Panc1 (cell line): ENCODE measurements at places on chromosomes 2 and 18.
A peak's percentile ranks its signal among the peaks of the same experiment; 100 is the strongest.

GRCh38 chr18:10416065-10416464 lies 38.4 kb upstream of the APCDD1 start:
- H3K36me3 ChIP-seq, result no peaks in the 10 kb centered on the region
- H3K4me1 ChIP-seq, result no peaks in the 10 kb centered on the region
- no peak overlapping the region for H3K4me3 ChIP-seq
- DNase-seq, result no peak
- H3K27ac ChIP-seq, result no peak overlapping the region
- H3K27me3 ChIP-seq, result no peaks in the 10 kb centered on the region; the same call in 1 of the 2 replicates

GRCh38 chr2:64104933-64105332 lies 39.3 kb downstream of the PELI1 start:
- no peak overlapping the region for H3K27ac ChIP-seq
- no peaks in the 10 kb centered on the region for H3K36me3 ChIP-seq
- no peak overlapping the region for H3K4me3 ChIP-seq

DNA sequence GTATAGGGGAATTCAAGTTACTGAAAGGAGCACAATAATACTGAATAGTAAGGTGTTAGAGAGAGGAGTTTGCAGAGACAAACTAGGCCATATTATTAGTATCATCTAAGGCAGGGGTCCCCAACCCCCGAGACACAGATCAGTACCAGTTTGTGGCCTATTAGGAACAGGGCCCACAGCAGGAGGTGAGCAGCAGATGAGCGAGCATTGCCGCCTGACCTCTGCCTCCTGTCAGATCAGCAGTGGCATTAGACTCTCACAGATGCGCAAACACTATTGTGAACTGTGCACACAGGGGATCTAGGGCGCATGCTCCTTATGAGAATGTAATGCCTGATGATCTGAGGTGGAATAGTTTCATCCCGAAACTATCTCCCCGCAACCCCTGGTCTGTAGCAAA lies 41.8 kb upstream of the TMEM200C start:
- no peaks in the 10 kb centered on the region for H3K4me1 ChIP-seq
- no peaks in the 10 kb centered on the region for H3K27me3 ChIP-seq
- H3K36me3 ChIP-seq, result no peaks in the 10 kb centered on the region
- no peak overlapping the region for H3K4me3 ChIP-seq
- no peak for DNase-seq

DNA sequence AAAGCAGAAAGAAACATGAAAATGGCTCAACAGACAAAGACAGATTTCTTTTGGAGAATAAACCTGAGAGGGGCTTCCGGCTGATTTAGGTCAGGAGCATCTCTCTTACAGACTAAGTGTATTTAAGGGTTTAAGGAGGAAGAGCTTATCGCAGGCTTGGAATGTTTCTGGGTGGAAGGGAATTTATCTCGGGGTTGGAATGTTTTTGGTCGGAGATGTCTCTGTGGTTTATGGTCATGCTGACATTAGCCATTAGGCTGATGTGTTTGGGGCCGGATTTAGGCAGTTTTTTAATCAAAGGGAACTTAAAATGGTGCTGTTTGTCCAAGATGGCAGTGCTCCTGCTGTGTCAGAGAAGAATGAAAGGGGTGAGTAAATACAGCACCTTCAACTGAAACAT lies 14.4 kb upstream of the PSMA8 start:
- no peaks in the 10 kb centered on the region for H3K27me3 ChIP-seq
- H3K4me1 ChIP-seq, result no peaks in the 10 kb centered on the region
- H3K4me3 ChIP-seq, result no peak overlapping the region
- DNase-seq, result no peak
- H3K36me3 ChIP-seq, result no peaks in the 10 kb centered on the region

GRCh38 chr2:119295688-119296375 lies 70.8 kb downstream of the C2orf76 start:
- no peaks in the 10 kb centered on the region for H3K27me3 ChIP-seq
- no peak overlapping the region for H3K27ac ChIP-seq
- H3K36me3 ChIP-seq, result no peaks in the 10 kb centered on the region
- H3K4me3 ChIP-seq, result no peak overlapping the region
- H3K4me1 ChIP-seq, result peaks cover 3% of the 10 kb centered on the region; the same call in 1 of the 2 replicates

GRCh38 chr2:195543902-195544894 lies 112.8 kb upstream of the SLC39A10 start:
- H3K36me3 ChIP-seq, result no peaks in the 10 kb centered on the region
- peak overlapping the region; percentile 45; the same call in 1 of the 2 replicates for H3K27ac ChIP-seq
- no peaks in the 10 kb centered on the region for H3K27me3 ChIP-seq

GRCh38 chr2:135600915-135601314 lies 69.6 kb downstream of the R3HDM1 start:
- H3K4me1 ChIP-seq, result no peaks in the 10 kb centered on the region
- H3K36me3 ChIP-seq, result peaks cover 4% of the 10 kb centered on the region; the same call in 1 of the 2 replicates
- no peaks in the 10 kb centered on the region for H3K27me3 ChIP-seq

DNA sequence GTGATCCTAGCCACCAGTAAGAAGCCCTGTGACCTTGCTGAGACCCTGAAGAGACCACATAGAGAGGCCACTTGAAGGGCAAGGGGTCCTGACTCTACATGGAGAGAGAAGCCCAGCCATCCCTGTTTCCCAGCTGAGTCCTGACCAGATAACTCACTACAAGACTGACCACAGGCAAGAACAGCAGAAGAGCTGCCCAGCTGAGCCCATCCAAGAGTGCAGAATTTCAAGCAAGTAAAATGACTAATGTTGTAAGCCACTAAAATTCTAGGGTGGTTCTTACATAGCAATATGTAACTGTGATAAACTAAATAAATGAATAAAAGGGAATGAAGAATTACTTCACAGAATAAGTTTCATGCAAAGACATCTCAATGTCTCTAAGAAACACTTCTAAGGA lies 58.4 kb upstream of the WIPF1 start:
- no peaks in the 10 kb centered on the region for H3K36me3 ChIP-seq
- H3K27me3 ChIP-seq, result no peaks in the 10 kb centered on the region

DNA sequence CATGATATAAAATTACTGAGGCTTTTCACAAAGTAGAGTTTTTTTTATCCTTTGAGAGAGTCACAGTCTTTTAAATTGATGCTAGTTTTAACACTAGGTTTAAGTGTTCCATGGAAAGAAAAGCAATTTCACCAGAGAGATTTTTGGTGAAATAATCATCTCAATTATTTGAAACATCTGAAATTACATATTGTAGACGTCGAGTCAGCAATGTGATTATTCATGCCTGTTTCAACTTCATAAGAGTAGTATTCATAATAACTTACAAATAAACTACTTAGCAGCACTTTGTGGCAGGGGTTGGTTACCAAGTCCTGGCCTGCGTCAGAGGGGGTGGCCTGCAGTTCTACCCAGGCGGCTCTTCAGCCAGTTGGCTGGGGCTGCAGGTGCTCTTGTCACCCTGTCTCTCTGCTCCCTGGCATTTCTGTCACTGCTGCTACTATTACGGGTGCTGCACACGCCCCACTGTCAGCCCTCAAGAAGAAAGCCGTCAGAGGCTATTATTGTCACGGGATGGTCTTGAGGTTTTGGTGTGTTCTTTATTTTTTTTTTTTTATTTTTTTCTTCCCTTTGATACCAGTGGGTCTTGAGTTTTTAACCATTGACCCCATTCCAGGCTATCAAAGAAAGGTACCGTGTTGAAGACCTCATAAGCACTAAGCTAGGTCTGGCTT lies 50.4 kb downstream of the MALT1 start:
- H3K4me3 ChIP-seq, result no peak overlapping the region
- no peak for DNase-seq
- H3K36me3 ChIP-seq, result no peaks in the 10 kb centered on the region; the same call in 1 of the 2 replicates

DNA sequence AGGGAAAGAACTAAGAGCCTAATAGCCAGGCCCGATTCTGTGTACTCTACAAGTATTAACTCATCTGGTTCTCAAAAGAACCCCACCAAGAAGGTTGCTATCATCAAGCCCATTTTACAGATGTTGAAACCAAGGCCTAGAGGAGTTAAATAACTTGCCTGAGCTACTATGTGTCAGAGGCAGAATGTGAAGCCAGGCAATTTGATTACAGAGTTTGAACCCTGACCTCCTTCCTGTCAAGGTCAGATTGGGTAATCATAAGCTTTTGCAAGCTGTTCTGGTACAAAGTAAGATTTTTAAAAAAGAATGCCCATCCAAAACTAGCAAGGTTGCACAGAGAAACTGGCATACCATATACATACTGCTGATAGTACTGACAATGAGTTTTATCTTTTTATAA lies 227.1 kb downstream of the HAUS1 start:
- H3K4me1 ChIP-seq, result no peaks in the 10 kb centered on the region
- no peaks in the 10 kb centered on the region for H3K36me3 ChIP-seq
- no peaks in the 10 kb centered on the region for H3K27me3 ChIP-seq
- no peak overlapping the region for H3K4me3 ChIP-seq
- DNase-seq, result no peak
- no peak overlapping the region for H3K27ac ChIP-seq

DNA sequence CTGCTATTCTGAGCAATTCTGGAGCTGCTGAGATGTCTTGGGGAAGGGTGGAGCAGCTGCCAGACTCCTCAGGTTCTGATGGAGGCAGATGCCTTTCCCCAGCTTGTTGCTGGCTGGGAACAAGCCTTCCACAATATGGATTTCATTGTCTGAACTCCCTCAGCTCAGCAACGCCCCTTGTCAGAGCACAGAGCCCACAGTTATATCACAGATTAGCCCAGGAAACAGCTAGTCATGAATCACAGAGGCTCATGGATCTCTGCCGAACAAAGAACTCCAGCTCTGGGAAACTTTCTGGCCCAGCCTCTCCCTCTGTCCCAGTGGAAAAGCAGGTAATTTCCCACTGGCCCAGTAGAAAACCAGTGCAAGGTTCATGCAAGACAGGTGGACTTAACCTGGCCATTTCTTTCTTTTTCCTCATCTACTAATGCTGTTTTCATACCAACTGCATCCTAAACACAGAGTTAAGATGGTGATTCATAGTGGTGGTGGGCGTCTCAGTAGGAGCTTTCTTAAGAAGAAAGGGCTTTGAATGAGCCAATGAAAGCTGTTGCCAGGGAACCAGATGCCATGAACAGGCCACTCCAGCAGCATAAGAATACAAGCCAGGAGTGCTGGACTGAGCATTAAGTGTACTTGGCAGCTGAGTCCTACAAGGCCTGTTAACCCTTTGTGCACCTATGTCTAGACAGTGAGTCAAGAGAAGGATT lies 8.7 kb upstream of the KIAA2012 start:
- no peaks in the 10 kb centered on the region for H3K27me3 ChIP-seq
- H3K4me1 ChIP-seq, result no peaks in the 10 kb centered on the region
- no peak overlapping the region for H3K4me3 ChIP-seq
- H3K27ac ChIP-seq, result no peak overlapping the region
- H3K36me3 ChIP-seq, result no peaks in the 10 kb centered on the region

DNA sequence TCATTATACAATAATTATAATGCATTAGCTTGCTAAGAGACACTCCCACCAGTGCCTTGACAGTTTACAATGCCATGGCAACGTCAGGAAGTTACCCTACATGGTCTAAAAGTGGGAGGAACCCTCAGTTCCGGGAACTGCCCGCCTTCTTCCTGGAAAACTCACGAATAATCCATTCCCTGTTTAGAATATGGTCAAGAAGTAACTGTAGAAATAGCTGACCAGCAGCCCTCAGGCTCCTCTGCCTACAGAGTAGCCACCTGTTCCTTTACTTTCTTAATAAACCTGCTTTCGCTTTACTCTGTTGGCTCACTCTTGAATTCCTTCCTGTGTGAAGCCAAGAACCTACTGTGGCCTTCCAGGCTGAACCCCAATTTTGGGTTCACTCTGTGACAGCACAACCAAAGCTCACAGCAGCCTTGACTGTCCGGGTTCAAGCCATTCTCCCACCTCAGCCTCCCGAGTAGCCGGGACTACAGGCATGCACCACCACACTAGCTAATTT lies 20.0 kb upstream of the PTPN2 start:
- no peaks in the 10 kb centered on the region; the same call in 1 of the 2 replicates for H3K27me3 ChIP-seq
- H3K27ac ChIP-seq, result no peak overlapping the region
- no peak for DNase-seq
- H3K36me3 ChIP-seq, result no peaks in the 10 kb centered on the region
- H3K4me1 ChIP-seq, result no peaks in the 10 kb centered on the region
- H3K4me3 ChIP-seq, result no peak overlapping the region

GRCh38 chr2:2164326-2164917 lies 166.7 kb downstream of the MYT1L start:
- H3K4me1 ChIP-seq, result no peaks in the 10 kb centered on the region
- no peak overlapping the region for H3K4me3 ChIP-seq
- no peaks in the 10 kb centered on the region for H3K36me3 ChIP-seq
- H3K27me3 ChIP-seq, result peaks cover 5% of the 10 kb centered on the region

GRCh38 chr2:126889071-126889470 lies 9.6 kb upstream of the TEX51 start:
- H3K27ac ChIP-seq, result no peak overlapping the region
- H3K4me3 ChIP-seq, result no peak overlapping the region
- no peaks in the 10 kb centered on the region for H3K4me1 ChIP-seq
- no peak for DNase-seq
- H3K36me3 ChIP-seq, result no peaks in the 10 kb centered on the region

DNA sequence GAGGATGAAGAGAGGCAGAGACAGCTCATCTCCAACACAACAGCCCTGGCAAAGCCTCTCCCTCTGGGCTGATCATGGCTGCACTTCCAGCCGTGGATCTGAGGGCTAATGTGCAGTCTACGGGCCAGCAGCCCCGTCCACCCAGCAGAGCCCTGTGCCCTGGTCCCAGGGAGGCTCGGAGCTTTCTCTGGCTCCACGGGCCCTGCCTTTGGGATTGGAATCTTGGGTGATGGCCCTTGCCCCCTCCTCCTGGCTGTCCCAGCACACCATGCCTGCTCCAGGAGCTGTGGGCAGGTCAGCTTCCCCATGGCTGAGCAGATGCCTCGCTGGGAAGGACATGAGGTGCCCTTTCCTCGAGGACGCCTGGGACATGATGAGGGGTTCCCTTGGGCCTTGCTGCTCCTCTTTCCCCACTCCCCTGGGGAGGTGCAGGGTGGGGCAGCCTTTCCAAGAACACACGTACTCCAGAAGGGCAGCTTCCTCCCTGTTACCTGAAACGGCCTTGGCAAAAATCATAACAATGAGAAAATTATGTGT lies 66.9 kb downstream of the C18orf63 start:
- H3K27ac ChIP-seq, result no peak overlapping the region
- H3K4me3 ChIP-seq, result no peak overlapping the region
- H3K36me3 ChIP-seq, result no peaks in the 10 kb centered on the region

DNA sequence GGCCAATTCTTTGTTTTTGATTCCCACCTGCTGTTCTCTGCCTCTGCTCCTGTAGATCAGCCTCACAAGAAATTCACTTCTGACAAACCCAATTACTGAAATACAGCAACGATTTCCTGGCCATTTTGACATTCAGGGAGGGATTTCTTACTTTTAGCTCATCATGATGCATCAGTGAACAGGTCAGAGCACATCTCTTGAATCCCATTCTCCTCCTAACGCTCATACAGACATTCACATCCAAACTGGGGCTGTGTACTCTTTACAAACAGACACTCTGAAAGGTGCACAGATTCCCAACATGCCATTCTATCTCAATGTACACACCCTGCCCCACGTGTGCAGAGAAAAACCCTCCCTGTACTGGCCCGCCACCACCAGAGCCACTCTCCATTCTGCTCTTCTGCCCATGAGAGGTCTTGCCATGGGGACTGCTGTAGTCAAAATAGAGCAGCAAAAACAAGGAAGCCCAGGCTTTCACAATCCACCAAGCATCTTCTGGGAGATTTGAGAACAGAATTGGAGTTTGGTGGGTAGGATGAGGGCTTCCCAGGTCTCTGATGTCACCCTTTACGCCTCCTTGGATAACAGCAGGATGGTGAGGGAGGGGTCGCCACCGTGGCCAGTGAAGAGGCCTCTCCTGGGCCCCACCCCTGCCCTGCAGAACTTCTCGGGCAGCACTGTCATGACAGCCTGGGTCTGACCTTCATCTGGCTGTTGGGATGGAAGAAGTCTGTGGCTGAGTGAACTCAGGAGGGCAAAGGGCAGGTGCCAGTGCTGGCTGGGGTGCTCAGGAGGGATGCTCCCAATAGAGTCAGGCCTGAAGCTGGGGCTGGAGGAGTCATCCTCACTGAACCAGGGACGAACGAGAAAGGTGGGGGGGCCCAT lies 41.9 kb upstream of the ZFP36L2 start:
- H3K36me3 ChIP-seq, result no peaks in the 10 kb centered on the region
- no peaks in the 10 kb centered on the region for H3K4me1 ChIP-seq
- no peak overlapping the region for H3K4me3 ChIP-seq
- no peak overlapping the region for H3K27ac ChIP-seq
- no peak for DNase-seq
- no peaks in the 10 kb centered on the region for H3K27me3 ChIP-seq
